Stimulated activated CD4-positive, alpha-beta T cell treated with anti-CD3 and anti-CD28 coated beads, TNF-alpha, amount 100 ng/mL, for 24 hours (primary cell): ENCODE measurements at places on chromosomes 7 and 10.

- no peak for DNase-seq
Observed at GRCh38 chr10:85645926-85646711, 720.5 kb downstream of the GRID1 start.

- no peak for DNase-seq
Observed at GRCh38 chr10:59878915-59879314, 27.4 kb downstream of the CCDC6 start.

DNA sequence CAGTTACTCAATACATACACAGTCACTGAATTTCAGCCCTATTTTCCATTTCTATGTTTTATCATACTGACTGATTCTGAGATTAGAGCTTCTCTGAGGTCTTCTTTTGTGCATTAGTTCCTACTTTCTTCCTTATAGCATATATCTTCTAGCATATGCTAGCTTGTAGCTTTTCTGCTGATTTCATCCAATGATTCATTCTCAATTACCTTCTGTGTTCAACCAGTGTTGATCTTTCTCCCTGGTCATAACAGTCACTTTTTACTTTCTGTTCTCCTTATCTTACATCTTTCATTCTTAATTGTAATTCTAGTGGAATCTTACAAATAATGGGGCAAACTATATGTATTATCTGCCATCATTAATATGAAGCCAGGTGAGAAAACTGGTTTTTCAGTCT lies 159.5 kb upstream of the HGF start:
- no peak for DNase-seq

DNA sequence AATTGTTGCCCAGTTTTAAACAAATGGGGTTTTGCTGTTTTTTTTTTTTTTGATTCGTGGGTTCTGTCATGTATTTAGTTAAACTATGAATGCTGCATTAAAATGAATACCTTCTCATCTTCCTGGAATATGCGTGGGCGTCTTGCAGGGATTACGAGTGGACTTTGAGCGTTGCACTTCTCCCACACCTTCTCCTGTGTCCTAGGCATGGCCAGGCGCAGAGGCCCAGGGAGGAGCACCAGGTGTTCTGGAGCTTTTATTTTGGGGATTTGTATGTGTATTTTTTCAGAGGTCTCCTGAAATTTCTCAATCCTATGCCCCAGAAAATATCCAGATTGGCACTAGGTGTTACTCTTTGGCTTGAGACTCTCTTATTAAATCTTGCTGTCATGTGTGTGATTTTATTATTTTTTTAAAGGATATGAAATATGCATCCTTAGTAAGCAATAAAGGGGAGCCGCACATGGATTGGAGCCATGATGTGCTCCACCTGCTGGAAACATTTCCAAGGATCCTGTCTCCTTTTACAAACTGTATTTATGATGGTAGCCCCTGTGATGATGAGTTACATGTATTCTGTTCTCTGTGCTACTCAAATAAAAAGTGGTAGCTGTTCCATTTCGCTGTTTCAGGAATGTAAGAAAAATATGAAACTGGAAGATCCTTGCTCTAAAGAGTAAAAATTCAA lies 482.2 kb upstream of the KLF6 start:
- no peak for DNase-seq
